NCI-H1105 (cell line): ENCODE measurements at places on chromosomes 2 and 18.

DNA sequence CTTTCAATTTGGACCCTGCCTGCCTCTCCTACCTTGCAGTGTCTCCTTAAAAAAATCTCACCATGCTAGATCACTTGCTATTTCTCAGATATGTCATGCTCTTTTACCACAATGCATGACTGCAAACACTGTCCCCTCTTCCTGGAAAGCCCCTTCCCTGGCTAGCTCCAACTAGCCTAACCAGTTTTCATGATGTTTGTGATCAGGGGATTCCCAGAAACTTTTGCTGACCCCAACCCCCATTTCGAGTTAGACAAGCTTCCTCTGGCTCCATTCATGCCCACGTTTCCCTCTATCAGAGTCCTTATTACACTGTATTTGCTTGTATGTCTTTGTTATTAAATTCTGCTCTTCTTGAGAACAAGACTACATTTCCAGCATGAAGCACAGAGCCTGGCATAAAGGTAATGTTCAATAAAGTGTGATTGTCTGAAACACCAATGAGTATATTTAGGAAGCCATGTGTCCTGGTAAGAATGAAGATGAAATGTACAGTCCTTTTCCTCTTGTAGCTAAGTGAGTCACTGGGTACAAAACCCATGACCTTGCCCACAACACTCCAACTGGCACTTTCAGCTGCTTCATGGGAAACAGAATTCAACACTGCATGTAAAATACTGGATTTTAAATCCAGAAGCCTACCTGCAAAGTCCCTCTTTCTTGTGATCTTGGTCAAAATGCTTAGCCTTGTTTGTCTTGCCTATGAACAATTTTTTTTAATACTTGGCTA is 62.0 kb upstream of the ATL2 start:
- DNase-seq = no peak

- DNase-seq = no peak
Observed at GRCh38 chr2:215528555-215528954, 92.7 kb upstream of the FN1 start.

DNA sequence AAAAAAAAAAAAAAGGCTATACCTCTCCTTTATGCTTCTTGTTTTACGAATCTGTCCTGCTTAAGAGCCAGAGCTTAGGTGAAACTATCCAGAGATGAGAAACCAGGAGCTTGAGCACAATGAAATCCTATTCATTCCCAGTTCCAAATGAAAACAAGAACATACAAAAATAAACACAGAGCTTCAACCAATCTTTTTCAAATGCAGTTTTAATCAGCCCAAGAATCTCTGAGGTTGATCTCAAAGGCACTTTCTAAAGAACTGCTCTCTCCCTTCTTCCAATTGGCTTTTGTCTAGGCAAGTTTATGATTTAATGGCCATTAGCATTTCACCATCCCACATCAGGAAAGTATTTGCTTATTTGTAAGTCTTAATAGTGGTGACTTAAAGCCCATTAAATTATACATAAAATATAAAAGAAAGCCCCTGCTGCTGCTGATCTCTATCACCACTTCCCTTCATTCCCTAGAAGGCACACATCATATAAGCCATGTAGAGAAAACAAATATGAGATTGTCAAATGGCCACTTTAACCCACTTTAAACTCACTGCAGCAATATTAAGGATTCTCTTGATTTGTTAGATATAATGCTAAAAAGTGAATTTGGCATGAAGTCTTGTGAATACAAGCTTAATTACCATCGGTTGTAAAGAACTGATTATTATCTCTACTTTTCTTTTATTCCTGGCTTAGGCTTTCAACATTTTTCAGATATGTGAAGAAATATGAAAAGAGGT is 29.3 kb upstream of the SCN9A start:
- DNase-seq = no peak

DNA sequence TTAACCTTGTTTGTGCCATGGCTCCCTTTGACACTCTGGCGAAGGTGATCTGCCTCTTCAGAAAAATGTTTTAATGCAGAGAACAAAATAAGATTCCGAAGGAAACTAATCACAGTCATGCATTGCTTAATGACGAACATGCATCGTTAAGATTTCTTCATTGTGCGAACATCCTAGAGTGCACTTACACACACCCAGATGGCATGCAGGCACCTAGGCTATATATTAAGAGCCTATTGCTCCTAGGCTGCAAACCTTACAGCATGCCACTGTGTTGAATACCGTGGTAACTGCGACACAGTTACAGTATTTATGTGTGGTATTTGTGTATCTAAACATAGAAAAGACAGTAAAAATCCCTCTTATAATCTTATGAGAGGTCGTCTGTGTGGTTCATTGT is 8.3 kb downstream of the ASAP2 start:
- DNase-seq = no peak

DNA sequence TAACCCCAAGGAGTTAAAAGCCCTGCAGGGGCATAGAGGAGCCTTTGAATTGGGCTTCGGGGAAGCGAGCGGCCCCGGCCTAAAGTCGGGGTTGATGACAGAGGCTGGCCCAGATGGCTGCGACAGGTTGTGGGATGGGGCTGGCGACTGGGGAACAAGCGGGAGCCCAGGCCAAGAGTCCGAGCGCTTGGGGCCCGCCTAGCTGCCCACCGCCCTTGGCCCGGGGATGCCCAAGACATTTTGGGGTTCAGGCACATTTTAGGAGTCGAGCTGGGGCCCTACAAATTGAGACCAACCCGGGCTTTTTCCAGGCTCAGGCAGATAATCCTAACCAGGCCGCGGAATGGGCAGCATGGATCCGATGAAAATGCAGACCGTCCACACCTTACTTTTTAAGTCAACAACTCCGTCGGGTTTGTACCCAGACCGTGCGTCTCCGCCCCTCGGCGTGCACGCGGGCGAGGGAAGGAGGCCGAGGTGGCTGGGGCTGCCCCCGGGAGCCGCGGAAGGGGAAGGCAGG is 507 bp downstream of the RTKN start:
- no peak for DNase-seq

- DNase-seq = no peak
Observed at GRCh38 chr18:36372903-36373311, 75.4 kb downstream of the FHOD3 start.
